ENCODE measurements at places on chromosomes 2 and 18.
A peak's percentile ranks its signal among the peaks of the same experiment; 100 is the strongest.

DNA sequence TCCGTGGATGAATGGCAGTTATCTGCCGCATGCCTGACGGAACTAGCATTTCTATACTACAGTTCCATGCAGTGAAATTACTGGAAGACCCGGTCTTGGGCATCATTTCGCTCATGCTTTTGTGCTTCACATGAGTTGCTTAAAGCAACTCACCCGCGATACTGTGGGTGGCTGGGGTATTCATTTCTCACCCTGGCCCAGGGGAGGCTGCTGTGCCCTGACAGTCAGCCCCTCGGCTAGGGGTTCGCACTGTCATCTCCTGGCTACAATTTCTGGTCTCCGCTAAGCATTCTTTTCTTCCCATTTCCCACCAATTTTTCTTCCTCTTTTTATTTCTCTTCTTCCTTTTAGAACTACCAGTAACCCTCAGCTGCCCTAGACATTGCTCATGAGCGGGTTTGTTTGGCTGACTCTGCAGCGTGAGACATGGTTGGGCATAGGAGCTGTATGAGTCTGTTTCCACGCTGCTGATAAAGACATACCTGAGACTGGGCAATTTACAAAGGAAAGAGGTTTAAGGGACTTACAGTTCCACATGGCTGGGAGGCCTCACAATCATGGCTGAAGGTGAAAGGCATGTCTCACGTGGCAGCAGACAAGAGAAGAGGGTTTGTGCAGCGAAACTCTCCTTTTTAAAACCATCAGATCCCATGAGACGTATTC lies 16.5 kb upstream of the CNDP2 start:
- DNase-seq, result no peak

- DNase-seq, result no peak
Measured at GRCh38 chr2:108570416-108570815, 36.1 kb downstream of the LIMS1 start.

DNA sequence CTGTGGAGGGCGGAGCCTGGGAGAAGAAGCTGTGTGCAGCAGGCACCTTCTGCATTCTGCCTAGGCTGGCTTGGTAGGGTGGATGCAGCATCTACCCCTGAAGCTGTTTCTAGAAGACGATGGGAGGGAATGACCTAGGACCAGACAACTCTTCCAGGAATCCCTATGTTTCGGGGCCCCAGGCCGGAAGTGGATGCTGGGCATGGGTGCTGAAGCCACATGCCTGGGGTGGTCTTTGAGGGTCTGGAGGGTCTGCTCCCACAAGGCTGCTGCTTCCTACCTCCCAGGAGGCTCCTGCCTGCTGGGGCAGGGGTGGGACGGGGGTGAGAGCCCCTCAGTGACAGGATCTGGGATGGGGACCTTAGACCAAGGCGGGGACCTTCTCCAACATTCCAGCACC lies 61.0 kb downstream of the CIB4 start:
- DNase-seq, result no peak

DNA sequence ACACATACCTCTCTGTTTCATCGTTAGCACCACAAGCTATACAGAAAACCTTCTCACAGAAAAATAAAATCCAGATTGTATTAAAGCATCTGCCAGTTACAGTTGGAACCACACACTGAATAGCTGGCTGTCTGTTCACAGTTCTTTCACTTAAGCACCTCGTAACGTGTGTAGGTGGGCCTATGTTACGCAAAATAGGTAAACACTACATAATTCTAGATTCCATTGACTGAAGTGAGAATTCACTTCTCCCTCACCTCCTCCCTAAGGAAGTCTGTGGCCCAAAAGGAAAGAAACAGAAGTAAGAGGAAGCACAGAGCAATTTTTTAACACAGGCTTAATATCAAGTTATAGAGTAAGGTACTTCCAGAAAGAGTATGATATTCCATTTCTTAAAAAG lies 24.9 kb downstream of the PELI1 start:
- no peak for DNase-seq

DNA sequence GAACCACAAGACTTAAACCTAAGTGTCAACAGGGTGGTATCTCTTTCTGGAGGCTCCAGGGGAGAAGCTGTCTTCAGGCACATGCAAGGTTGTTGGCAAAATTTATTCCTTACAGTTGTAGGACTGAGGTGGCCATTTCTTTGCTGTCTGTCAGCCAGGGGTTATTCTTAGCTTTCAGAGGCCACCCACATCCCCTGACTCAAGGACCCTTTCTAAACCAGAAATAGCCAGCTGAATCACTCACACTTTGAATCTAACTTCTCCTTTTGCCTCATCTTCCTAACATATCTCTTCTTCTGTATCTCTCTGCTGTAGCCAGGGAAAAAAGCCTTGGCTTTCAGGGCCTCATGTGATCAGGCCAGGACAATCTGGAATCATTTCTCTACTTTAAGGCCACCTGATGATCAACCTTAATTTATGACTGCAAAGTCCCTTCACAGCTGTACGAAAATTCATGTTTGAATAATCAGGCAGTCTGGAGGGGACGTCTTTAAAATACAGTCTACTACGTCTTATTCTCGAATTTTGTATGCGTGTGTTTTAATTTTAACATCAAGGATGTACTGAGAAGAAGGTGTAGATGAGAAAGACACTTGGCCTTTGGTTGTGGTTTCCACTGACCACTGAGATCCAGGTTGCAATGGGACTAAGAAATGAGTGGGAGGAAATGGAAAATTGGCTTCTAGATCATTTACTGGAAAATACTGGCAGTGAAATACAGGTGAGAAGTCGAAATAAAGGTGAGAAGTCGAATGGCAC lies 90.4 kb downstream of the DOCK10 start:
- no peak for DNase-seq

- DNase-seq, result no peak
Measured at GRCh38 chr2:60837123-60837522, 44.3 kb upstream of the REL start.

DNA sequence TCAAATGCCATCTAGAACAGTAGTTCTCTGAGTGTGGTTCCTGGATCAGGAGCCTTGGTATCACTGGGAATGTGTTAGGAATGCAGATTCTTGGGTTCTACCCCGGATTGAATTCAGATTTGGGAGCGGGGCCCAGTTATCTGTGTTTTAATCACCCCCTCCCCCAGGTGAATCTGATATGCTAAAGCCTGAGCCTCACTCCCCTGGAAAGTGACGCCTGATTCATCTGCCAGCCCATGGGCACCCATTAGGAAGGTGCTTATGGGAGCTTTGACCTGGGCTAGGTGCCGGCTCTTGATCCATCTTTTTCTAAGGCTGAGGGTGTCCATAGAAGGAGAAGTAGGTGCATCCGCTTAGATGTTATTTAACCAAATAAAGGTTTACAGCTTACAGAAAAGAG lies 199.4 kb downstream of the NEDD4L start:
- DNase-seq, result no peak

- DNase-seq, result peak; percentile 74
Measured at GRCh38 chr2:178397002-178397605, 53.9 kb downstream of the PRKRA start.

DNA sequence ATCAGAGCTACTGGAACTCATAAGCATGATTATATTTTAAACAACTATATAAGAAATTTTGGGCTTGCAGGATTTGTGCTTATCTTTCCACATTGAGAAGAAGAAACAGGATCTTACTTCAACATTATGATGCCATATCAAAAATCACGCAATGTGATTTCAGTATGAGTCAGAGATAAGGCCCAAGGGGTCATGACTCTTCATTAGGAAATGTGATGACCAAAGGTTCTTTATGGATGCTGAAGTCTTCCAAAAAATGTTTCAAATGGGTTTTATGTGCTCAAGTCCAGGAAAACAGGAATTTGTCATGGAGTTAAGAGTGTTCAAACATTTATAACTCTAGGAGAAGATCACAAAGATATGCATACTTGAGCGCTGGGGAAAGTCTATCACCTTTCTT lies 7.8 kb upstream of the SERPINB2 start:
- DNase-seq, result no peak

- DNase-seq, result peak; percentile 1
Measured at GRCh38 chr2:225670111-225670974, 270.8 kb downstream of the NYAP2 start.

GRCh38 chr18:42578792-42579191 lies 536.7 kb downstream of the RIT2 start:
- DNase-seq, result no peak

- DNase-seq, result no peak
Measured at GRCh38 chr2:161369311-161369710, 46.8 kb upstream of the TBR1 start.

DNA sequence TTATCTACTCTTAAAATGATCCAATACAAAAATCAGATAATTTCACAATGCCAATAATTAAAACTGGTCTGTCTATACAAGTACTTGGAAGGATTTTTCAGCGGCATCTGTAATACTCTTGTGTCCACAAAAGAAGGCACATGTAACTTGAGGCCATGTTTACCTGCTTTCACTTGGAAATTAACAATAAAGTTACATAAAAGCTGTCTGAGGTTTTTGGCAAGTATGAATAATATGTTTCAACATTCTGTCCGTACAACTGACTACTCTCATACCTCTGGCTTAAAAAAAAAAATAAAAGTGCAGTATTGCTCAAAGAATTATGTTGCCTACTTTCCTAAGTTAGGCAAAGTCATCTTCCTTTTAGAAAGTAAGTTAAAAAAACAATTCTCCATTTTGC lies 253.6 kb downstream of the NBAS start:
- no peak for DNase-seq

DNA sequence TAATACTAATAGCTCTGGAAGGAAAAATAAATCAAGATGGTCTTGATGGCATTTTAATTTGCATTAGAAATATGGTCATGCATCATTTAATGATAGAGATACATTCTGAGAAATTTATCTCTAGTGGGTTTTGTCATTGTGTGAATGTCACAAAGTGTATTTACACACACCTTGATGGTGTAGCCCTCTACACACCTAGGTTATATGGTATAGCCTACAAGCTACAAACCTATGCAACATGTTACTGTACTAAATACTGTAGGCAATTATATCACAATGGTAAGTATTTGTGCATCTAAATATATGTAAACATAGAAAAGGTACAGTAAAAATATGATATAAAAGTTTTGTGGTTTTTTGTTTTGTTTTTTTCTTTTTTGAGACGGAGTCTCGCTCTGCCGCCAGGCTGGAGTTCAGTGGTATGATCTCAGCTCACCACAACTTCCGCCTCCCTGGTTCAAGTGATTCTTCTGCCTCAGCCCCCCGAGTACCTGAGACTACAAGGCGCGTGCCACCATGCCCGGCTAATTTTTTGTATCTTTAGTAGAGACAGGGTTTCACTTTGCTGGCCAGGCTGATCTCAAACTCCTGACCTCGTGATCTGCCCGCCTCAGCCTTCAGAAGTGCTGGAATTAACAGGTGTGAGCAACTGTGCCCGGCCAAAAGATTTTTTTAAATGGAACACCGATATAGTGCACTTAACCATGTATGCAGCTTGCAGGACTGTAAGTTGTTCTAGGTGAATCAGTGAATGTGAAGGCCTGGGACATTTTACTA lies 83.7 kb upstream of the UBXN4 start:
- no peak for DNase-seq

- DNase-seq, result no peak
Measured at GRCh38 chr18:46352520-46353250, 248.5 kb downstream of the HAUS1 start.

Data from midbrain (tissue), 1 donor.